ENCODE measurements at places on chromosomes 1 and 21. TPM values are rescaled to one million over a fixed set of nuclear protein-coding genes. Genes with fewer than 3 reads are reported as not detected.

The SYCP1 gene
- not detected for polyA plus RNA-seq

The RPTN gene
- polyA plus RNA-seq, result not detected

The SIPA1L2 gene
- 31.0 TPM for polyA plus RNA-seq

The ANXA9 gene
- 2.8 TPM for polyA plus RNA-seq

The PIK3C2B gene
- 22.0 TPM for polyA plus RNA-seq
